ENCODE measurements at places on chromosomes 7 and 10.

- no peak for DNase-seq
Observed at GRCh38 chr7:122637784-122638183, 61.1 kb downstream of the RNF133 start.

DNA sequence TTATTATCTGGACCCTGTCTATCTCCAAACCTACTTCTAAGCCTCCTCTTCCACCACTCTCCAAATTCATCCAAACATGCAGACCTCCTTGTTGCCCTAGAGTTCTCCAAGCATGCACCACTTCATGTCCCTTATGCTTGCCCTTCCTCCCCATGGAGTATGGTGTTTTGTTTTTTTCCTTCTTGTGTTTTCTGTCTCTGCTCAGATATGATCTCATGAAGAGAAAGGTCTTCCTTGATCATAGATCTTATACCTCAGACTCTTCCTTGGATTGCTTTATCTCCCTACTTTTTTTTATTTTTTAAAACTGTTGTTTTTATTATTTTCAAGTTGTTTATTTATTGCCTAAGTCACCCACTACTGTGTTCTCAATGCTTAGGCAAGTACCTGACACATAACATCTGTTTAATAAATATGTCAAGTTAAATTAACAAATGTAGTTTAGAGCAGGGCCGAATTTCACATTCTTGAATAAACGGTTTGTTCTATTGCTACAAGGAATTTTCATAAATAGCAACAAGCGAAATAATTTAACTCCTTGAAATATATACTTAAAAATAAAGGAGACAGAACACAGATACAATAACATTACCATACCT, 84.5 kb downstream of the HGF start:
- no peak for DNase-seq

- DNase-seq, result no peak
Observed at GRCh38 chr7:47513741-47514241, 68.1 kb downstream of the TNS3 start.

DNA sequence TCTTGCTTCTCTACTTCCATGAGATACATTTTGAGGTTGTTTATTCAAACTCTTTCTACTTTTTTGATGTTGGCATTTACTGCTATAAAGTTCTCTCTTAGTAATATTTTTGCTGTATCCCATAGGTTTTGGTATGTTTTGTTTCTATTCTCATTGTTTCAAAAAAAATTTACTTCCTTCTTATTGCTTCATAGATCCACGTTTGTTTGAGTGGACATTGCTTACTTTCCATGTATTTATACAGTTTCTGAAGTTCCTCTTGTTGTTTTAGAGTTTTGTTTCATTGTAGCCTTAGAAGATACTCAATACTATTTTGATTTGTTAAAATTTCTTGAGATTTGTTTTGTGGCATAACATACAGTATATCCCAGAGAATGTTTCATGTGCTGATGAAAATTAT, 13.7 kb downstream of the TAS2R40 start:
- no peak for DNase-seq

DNA sequence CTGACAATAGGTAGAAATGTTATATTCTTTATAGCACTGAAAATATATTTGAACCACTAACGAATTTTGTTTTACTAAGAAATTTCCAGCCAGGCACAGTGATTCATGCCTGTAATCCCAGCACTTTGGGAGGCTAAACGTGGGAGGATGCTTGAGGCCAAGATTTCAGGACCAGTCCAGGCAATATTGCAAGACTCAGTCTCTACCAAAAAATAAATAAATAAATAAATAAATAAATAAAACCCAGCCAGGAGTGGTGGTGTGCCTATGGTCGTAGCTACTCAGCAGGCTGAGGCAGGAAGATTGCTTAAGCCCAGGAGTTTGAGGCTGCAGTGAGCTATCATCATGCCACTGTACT, 39.8 kb downstream of the PIP4K2A start:
- DNase-seq, result no peak
